ENCODE measurements at places on chromosomes 11 and 22.

DNA sequence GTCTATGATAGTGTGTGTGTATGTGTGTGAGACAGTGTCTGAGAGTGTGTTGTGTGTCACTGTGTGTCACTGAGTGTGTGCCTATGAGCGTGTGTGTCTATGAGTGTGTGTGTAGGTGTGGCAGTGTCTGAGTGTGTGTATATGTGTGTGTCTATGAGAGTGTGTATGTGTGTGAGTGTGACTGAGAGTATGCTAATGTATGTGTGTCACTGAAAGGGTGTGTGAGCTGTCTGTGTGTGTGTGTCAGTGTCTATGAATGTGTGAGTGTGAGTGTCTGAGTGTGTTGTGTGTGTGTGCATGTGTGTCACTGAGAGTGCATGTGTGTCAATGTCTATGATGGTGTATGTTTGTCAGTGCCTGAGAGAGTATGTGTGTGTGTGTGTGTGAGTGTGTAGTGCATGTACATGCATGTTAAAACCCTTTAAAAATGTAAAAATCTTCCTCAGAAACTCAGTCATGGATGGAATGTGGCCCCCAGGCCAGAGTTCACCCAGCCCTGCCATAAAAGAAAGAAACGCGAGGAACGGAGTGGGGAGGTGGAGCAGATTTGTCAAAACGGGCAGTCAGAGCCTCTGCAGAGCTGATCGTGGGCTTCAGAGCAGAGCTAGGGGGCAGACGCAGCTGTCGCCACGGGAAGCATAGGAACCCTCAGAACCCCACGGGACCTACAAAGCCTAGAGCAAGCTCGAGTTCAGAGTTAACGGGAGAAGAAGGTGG, 218.8 kb downstream of the CTTN start:
- DNase-seq, result no peak

DNA sequence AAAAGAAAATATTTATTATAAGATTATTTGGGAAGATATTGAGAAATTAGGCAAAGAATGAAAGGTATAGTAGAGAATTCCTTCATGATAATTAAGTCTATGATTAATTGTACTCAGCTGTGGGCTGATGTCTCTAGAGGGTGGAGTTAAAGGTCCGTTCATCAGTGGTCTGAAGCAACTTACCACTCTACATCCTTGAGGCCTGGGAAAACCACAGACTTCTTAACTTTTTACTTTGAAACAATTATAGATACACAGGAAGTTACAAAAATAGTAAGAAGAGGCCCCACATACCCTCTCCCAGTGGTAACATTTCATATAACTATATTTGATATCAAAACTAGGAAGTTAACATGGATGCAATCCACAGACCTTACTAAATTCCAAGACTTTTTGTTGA, 167.0 kb upstream of the NECTIN1 start:
- DNase-seq, result no peak

GRCh38 chr11:27212248-27212780, 150.7 kb downstream of the CCDC34 start:
- DNase-seq, result no peak

DNA sequence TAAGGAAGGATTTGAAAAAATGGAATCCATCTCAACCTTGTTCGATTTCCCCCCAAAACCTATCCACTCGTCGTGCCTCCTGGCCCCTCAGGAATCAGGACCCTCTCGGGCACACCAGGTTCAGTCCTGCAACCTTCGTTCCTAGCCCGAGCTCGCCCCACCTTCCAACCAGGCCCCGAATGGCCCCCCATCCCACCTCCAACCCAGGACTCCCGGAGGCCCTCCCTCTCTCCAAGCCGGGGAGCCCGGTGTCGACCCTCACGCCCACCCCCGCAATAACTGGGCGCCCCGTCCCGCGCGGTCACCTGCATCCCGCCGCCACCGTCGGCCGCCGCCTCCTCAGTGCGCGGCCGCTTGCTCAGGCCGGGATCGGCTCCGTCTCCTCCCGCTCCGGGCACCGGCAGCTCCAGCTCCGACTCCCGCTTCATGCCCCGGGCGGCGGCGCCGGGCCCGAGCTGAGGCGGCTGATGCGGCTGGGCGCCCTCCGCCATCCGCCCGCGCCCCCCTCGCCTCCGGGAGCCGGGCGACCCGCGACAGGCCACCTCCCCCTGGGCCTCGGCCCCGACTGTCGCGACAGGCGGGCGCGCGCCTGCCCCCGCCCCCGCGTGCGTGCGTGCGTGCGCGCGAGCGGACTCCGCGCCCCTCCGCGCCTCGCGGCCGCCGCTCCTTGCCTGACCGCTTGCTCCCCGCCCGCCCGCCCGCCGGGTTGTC, 534 bp downstream of the RBFOX2 start:
- DNase-seq, result no peak

GRCh38 chr11:6268820-6269219, 9.2 kb downstream of the CCKBR start:
- DNase-seq, result no peak

DNA sequence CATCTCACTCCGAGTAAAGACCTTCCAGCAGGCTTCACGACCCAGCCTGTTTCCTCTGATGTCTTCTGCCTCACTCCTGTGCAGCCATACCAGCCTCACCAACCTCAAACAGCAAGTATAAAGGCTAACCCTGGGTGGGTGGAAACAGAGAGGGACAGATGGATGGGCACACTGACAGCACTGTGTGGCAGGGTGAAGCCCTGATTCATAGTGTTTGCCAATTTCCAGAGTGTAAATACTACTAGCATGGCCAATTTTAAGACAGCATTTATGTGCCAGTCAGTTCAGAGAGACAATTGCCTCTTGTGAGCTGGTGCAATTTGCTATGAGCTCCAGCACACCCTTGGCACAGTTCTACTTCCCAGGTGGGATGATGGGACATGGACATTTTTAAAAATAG, 21.5 kb downstream of the TST start:
- DNase-seq, result no peak

DNA sequence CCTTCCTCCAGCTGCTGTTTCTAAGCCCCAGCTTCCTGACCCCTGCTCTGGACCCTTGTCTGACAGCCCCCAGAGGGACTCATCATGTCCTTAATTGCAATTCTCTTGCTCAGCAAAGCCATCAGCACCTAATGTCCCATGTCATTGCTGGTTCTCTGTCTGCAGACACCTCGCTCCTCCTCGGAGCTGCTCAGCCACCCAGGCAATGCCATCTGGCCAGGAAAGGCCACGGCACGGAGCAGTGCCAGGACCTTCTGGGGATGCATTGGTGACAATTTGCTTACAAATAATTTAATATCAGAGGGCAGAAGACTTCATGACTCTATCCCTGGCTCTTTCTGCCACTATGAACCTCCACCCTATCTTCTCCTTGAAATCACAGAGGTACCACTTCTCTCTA, 107.0 kb upstream of the THY1 start:
- DNase-seq, result no peak
